ENCODE measurements at places on chromosomes 12 and 14.
A peak's percentile ranks its signal among the peaks of the same experiment; 100 is the strongest.

DNA sequence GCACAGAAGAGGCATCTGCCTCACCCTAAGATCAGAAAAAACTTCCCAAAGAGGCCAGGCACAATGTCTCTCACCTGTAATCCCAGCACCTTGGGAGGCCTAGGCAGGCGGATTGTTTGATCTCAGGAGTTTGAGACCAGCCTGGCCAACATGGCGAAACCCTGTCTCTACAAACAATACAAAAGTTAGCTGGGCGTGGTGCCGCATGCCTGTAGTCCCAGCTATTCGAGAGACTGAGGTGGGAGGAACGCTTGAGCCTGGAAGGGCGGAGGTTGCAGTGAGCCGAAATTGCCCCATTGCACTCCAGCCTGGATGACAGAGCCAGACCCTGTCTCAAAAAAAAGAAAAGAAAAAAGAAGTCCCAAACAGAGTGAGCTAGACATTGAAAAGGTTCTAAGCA, 4.5 kb downstream of the ZBTB1 start:
- no peak for DNase-seq

- DNase-seq: no peak
Observed at GRCh38 chr12:116346741-116347140, 69.2 kb upstream of the MED13L start.

GRCh38 chr14:102695167-102695555, 82.1 kb upstream of the TRAF3 start:
- peak; percentile 17 for DNase-seq

DNA sequence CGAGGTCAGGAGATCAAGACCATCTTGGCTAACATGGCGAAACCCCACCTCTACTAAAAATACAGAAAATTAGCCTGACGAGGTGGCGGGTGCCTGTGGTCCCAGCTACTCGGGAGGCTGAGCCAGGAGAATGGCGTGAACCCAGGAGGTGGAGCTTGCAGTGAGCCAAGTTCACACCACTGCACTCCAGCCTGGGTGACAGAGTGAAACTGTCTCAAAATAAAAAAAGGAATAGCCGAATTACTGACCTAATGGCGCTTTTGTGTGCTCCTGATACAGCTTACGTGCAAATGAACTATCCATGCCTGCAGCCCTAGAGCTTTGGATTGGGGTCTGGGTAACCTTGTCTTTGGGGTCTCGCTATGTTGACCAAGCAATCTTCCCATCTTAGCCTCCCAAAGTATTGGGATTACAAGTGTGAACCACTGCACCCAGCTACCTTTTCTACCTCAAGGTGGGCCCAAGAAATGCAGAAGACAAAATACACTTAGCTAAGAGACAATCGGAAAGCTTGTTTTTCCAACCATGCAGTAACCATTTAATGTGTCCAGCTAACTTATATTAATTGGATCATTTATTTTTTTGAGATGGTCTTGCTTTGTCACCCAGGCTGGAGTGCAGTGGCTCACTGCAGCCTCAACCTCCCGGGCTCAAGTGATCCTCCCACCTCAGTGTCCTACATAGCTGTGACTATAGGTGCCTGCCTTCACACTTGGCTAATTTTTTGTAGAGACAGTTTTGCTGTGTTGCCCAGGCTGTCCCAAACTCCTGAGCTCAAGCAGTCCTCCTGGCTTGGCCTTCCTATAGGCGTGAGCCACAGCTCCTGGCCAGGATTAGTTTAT, 5.5 kb downstream of the PABPN1 start:
- DNase-seq: no peak

DNA sequence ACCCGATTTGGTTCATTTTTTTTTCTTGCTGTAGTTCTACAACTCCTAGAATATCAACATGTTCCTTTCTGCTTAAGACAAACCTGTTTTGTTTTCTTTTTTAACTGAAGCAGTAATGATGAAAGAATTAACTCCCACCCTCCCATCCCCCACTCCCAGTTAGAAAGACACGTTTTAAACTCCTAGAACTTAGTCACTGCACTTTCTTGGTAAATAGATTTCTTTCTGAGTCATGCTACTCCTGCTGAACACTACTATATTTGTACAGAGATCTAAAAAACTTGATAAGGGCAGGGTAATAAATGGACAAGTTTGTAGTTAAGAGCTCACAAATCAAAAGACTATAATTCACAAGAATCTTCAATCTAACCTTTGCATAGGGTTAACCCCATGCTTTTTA, 118.9 kb upstream of the PTPRB start:
- DNase-seq: no peak

DNA sequence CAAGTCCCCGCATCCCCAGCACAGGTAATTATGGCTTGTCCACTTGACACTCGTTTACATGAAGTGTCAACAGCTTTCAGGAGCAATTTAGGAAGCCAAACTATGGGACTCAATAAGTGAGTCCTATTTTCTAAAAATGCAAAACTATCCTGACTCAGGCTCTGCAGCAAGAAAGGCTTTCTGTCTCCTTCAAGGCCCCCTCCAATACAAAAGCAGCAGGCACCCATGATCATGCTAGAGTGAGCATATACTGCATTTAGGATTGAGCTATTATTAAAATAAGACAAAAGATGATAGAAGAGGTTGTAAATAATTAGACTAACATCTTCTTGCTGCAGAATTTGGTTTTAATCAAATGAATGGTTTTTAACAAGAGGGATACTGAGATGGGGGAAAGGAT, 3.2 kb downstream of the SIX6 start:
- no peak for DNase-seq

DNA sequence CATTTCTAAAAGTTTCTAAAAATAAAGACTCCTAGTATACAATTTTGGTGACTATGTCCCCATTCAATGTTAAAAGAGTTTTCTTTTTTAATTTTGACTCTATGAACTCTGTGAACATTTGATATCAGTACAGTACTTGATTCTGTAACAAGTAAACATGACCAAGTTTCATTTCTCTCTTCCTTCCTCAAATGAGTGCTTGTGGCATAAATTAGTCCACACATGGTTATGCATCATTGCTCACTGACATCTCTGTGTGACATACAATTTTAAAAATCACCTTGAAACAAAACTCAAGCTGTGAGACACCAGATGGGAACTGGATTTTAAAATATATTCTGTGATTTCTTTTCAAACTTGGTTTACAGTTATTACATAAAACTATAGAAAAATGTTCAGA, 253.9 kb upstream of the MDGA2 start:
- no peak for DNase-seq

DNA sequence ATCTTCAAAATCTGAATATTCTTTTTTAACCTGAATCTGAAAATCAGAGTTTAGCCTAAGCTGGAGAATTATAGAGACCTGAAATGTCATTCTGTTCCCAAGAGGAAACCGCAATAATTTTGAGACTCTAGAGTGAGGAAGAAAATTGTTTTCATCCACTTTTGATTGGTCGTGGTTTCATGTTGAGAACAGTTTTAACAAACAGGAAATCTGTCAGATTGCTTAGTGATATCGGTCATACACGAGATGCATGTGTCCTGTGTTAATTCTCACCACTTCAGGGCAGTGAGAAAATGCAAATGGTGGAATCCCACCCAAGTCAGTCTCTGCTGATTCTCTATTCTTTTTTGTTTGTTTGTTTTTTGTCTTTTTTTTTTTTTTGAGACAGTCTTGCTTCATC, 1498.5 kb upstream of the TMEM132C start:
- no peak for DNase-seq

- no peak for DNase-seq
Observed at GRCh38 chr12:46506198-46506597, 133.6 kb upstream of the SLC38A2 start.

DNA sequence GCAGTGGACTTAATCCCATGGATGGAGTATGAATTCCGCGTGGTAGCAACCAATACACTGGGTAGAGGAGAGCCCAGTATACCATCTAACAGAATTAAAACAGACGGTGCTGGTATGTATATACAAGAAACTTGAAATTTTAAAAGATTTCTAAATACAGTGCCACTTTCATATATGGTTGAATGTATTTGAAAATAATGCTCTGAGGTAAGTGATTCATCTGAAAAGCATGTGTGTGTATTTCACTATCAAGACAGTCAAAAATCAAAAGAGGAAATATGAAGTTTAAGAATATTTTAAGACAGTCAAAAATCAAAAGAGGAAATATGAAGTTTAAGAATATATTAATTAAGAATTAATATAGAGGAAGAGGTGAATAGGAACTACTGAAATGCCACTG, 195.0 kb upstream of the PDZRN4 start:
- DNase-seq: no peak

DNA sequence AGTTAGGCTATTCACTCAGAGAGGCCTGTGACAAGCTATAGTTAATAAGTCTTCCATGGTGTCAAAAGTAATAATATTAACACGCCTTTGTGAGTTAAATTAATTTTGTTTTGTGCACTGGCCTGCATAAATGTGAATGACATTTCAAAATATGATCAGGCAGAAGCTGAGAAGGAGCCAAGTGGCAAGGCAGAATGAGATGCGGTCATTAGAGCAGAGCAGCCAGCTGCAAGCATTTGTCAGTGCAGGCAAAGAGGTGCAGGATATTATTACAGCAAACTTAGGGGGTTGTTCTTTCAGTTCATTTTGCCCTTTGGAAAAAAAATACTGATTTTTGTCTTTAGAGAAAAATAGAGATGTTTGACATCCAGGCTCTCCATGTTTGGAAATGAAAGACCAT, 364.5 kb downstream of the PAWR start:
- DNase-seq: no peak

DNA sequence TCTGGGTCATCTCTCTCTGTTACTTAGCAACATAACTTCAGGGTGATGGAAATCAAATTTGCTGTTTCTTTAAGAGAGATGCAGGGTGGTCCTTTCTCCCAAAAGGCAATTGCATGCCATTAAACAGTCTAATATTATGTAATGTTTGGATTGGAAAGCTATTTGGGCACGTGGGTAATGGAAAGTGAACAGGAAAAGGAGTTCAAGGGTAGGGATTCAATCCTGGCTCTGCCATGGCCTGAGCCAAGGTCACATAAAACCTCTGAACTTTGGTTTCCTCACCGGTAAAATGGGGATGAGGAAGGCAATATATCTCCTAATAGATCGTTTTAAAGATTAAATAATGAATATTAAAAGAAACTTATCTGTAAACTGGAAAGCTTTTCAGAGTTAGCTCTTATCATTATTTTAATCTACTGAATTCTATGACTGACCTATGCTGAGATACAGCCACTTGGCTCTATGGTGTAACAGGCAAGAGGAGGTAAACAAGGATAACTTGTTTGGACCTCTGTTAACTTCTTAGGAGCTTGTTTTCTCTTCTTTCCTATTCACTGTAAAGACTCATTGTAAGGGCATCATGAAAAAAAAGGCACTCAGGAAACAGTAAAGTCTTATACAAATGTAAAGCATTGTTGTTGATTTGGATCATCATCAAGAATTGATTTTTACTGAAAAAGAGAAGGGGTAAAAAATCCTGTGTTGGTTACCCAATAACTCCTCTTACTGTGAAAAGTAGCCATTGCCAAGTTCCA, 55.7 kb upstream of the OVCH1 start:
- DNase-seq: no peak

DNA sequence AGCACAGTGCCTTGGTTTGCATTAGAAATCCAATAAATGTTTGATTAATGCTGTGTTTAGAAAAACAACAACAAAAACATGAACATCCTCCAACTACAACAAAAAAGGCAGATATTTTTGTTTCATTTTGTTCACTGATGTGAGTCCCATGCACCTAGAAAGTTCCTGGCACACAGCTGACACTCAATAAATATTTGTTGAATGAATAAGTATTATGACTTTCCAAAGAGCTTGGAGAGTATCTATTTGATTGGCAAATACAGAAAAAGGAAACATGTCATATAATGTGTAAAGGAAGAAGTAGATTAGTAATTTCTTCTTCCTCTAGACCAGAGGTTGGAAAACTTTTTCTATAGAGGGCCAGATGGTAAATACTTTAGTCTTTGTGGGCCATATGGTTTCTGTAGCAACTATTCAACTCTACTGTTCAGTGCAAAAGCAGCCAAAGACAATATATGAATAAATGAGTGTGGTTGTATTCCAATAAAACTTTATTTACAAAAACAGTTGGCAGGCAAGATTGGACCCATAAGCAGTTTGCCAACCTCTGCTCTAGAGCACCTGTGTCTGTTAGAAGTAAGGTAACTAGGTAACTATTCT, 312.3 kb upstream of the DIO2 start:
- DNase-seq: no peak

DNA sequence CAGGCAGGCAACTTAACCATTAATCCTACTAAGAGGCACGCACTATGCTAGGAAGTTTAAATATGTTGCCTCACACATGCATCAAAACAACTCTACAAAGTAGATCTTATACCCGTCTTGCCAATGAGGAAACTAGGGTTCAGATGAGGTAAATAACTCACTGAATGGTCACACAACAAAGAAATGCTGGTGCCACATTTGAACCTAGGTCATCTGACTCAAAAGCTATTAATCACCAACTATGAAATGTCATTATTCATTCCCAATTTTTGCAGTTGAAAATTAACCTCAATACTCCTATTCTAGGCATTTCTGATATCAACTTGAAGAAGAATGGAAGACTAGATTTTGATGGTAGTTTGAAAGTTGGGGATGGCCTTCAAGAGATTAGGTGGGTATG, 2.8 kb upstream of the PYROXD1 start:
- DNase-seq: no peak

- no peak for DNase-seq
Observed at GRCh38 chr14:68011406-68012028, 191.9 kb downstream of the RAD51B start.

- no peak for DNase-seq
Observed at GRCh38 chr12:25497021-25497420, 56.1 kb downstream of the LMNTD1 start.

- peak; percentile 69 for DNase-seq
Observed at GRCh38 chr12:119412811-119413794, 78.6 kb downstream of the CCDC60 start.

DNA sequence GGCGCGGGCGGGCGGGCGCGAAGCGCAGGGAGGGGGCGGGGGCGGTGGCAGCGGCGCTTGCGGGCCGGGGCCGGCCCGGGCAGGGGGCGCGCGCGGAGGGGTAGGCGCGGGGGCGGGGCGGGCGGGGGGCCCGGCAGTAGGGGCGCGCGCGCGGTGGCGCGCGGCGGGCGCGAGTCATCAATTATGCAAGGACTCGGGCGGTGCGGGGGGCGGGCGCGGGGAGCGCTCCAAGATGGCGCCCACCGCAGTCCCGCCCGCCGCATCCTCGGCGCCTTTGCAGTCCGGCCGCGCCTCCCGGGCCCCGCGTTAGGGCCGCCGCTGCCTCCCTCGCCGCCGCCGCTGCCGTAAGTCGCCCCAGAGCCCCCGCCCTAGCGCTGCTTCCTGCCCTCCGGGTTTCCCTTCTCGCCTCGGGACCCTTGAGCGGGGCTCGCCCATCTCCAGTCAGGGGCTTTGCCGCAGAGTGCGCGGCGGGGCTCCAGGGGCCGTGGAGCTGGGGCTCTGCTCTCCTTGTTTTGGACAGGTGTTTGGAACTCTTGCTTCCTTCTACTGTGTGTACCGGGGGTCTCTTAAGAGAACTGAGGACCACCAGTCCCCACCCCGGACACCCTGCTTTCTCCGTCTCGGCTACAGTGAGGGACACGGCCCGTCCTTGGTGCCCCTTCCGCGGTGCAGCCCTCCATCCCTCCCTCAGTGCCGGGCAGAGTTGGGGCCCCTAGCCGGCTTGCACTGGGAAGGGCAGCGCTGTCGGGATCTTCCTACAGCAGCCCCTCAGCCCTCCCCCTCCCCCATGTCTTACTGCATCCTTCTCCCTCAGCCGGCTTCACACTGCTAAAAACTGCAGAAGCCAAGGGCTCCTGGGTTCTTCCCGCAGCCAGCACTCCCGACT, at the start of gene SCN8A:
Gene SCN8A, plus strand, starts transcription at position 218 of the 886 bp plus-strand sequence. CDS start 71,585 bp downstream, outside the sequence.
- peak; percentile 72 for DNase-seq

GRCh38 chr12:103282124-103282523, 213.6 kb downstream of the C12orf42 start:
- DNase-seq: no peak
